Germinal center (tissue), 1 donor: ENCODE measurements at places on chromosomes 6 and 20.

DNA sequence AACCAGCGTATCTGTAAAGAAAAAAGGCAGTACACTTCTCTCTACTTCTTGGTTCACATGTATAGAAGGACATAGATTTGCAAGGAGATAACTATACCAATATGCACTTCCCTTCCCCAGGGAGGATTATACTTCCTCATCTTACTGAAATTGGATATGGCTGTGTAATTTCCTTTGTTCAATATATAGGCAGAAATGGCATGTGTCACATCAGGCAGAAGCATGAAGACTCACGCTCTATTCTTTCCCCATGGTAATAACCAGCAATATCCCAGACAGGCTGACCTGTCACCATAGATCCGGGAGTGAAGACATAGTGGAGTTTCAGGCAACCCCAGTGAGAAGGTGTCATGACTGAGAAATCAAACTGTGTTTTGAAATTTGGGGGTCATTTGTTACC lies 518.3 kb downstream of the KIF16B start:
- DNase-seq, result no peak

GRCh38 chr6:33623895-33624381 lies 2.8 kb downstream of the ITPR3 start:
- no peak for DNase-seq

- no peak for DNase-seq
Measured at GRCh38 chr6:43490523-43490939, 13.2 kb downstream of the TJAP1 start.

DNA sequence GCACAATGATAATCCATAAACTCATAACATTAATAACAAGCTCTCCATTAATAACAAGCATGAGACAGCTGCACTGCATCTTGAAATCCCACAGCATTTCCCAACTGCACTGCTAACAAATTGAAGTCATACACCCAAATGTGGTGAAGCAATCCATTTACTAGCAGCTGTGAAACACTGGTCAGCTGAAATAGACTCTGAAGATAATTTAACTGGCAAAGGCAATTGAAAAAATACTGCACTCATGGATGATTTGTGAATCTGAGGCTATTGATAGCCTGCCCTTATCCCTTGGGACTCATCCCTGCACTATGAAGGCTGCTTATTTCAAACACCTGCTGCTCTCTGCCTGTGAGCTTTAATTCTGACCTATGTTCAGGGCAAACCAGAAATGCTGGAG lies 49.1 kb upstream of the PLCB1 start:
- DNase-seq, result no peak

DNA sequence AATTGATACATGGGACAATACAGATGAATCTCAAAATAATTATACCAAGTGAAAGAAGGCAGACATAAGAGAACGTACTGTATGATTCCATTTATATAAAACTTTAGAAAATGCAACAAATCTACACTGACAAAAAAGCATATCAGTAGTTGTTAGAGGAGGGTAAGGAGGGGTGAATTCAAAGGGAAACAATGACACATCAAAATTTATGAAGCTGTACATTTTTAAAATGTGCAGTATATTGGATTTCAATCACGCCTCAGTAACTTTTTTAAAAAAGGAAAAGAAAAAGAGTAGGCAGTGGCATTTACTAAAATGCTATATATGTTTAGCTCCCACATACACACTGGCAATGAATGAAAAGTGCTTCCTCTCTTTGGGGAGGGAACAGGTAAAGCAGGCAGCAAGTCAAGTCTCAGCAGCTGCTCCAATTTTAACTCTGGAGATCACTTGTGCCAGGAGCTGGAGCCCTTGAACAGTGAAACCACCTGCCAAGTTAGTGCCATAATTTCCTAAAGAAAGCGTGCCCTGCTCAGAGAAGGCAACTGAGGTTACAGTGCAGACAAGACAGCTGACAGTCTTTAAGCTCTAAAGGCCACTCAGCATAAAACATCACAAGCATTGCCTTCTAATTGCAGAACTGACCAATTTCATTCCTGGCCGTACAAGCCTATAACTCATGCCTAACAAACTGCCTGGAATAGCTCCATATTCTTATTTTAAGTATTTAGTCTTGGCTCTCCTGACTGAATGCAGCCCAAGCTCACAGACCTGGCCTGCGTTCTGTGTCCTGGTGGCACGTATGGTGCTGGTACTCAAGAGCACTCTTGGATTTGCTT lies 10.9 kb downstream of the FKBP1A start:
- no peak for DNase-seq

- no peak for DNase-seq
Measured at GRCh38 chr6:107585815-107586435, 96.0 kb downstream of the SOBP start.
